Activated effector memory CD4-positive, alpha-beta T cell treated with anti-CD3 and anti-CD28 coated beads, Interleukin-2, amount 50 U/mL, for 16 hours (primary cell): ENCODE measurements at places on chromosomes 3 and 15.

DNA sequence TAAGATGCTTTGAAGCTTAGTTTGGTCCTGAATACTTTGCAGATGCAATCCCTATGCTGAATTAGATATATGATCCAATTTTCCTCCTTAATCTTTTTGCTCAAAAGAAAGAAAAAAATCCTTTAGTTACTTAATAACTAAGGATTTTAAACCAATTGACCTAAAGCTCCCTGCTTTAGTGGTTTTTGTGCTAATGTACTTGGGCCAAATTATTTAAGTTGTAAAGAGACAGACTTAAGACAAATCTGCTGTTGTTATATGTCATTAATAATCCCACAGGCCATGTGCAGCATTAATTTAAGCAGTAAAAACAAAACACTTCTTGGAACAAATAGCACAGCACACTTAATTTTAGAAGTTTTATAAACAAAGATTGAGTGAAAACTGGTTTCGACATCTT lies 776.1 kb upstream of the SEMA6D start:
- DNase-seq = no peak

DNA sequence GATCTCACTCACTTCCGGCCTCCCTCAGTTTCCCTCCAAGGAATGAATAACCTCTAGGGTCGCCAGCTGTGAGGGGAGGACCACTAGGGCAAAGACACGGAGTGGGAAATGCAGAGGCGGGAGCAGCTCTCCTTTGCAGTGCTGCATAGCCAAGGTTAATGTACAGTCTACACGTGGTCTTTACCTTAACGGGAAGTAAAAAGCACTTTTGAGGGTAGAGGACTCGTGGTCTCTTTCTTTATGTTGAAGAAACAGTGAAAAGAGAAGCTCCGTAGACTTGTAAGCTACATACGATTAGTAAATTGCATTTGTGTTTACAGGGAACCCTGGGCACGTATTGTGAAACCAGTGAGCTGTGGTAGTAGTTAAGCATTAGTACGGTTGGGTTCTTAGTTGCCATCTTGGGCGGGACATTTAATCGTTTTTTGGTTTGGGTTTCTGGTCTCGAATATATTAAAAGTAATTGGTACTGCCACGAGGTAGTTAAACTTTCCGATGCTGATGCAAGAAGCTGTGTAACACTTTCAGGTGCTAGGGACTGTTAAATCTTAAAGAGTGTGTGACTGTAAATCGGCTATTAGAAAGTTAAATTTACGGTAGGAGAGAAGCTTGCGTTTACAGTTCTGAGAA lies 828 bp downstream of the U2SURP start:
- DNase-seq = no peak

GRCh38 chr3:86982883-86983282 lies 8.1 kb downstream of the VGLL3 start:
- DNase-seq = no peak

- DNase-seq = no peak
Observed at GRCh38 chr15:95883064-95883463, 447.4 kb upstream of the NR2F2 start.

DNA sequence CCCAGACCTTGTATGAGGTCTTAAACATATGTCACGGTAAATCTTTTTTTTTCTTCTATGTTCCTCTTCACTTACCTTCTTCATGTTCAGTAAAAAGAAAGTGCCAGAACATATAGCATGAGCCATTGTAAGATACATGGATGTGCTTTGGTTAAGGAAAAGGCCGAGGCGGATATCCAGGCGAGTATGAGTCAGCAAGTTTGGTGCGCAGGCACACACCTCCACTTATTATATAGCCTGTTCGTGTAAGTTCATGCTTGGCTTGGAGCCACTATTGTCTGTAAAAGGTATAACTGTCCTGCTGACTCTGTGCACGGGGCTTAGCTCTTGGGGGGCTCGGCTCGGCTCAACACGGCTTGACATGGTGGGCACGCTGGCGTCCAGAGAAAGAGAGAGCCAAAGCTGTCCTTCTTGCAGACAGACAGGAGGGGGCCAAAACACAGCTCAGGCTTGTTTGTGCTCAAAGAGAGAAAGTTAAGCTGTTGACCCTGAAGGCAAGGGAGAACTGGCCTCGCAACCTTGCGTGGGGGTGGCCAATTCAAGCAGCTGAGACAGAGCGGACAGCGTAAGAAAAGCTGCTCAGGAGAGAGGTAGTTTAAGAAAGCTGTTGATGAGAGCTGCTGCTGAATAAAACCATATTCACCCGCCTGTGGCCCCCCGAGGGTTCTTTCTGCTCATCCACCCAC lies 251.2 kb downstream of the SLC9A9 start:
- no peak for DNase-seq

- no peak for DNase-seq
Observed at GRCh38 chr3:16124636-16125035, 49.8 kb upstream of the GALNT15 start.

GRCh38 chr15:60324706-60325438 lies 72.9 kb downstream of the ANXA2 start:
- DNase-seq = no peak

GRCh38 chr3:116444819-116445310 lies 422 bp downstream of the LSAMP start:
- no peak for DNase-seq

- DNase-seq = no peak
Observed at GRCh38 chr3:115903843-115904242, 280.5 kb downstream of the GAP43 start.

GRCh38 chr15:77889009-77889806 lies 188.3 kb downstream of the TBC1D2B start:
- no peak for DNase-seq

- no peak for DNase-seq
Observed at GRCh38 chr3:138003069-138003468, 6.9 kb upstream of the CLDN18 start.

DNA sequence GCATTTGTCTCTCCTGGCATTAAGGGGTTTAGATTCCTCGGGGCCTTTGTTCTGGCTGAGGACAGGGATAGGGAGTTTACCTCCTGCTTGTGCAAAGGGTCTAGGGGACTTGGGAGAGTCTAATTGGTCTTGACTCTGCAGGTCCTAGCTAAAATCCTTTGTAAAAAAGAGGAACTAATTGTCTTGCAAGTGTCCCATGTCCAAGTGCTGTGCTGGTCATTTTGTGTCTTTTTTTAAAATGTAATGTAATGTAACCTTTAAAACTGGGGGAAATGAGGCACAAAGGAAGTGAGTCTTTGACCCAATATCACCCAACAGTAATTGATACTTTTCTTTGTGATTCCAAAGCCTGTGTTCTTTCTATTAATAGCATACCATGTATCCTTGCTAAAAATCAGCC lies 14.9 kb upstream of the C3orf80 start:
- DNase-seq = no peak

GRCh38 chr3:186121278-186121677 lies 12.4 kb upstream of the ETV5 start:
- DNase-seq = no peak

GRCh38 chr3:182787302-182788036 lies 5.8 kb upstream of the ATP11B start:
- DNase-seq = no peak
